CD4-positive, alpha-beta memory T cell (primary cell): ENCODE measurements at places on chromosomes 7 and 10. TPM values are rescaled to one million over a fixed set of nuclear protein-coding genes. Genes with fewer than 3 reads are reported as not detected.

- no peaks in the 10 kb centered on the region for H3K27me3 ChIP-seq
- H3K27ac ChIP-seq: no peak overlapping the region
- no peaks in the 10 kb centered on the region for H3K36me3 ChIP-seq
- DNase-seq: no peak
- no peak overlapping the region for H3K4me3 ChIP-seq
- no peaks in the 10 kb centered on the region for H3K4me1 ChIP-seq
Measured at GRCh38 chr10:49571388-49571787, 32.5 kb upstream of the ERCC6 start.

MGAM2 gene
- total RNA-seq: not detected

DNA sequence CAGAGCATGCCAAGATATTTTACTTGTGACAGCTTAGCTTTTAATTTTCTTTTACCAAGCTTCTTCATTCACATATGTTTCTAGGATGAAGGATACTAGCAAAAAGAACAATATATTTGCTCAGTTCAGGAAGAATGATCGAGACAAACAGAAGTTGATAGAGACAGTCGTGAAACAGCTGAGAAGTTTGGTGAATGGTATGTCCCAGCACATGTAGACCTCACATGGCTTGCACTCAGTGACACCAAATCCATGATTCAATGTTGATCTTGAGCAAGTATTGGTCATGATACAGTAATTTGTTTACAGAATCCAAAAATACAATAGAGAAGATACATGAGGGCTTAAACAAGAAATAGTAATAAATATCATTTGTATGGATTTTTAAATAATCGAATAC, 2.5 kb upstream of the CYP26C1 start:
- no peak overlapping the region for H3K4me3 ChIP-seq
- DNase-seq: no peak
- no peaks in the 10 kb centered on the region for H3K27me3 ChIP-seq
- peaks cover 15% of the 10 kb centered on the region for H3K4me1 ChIP-seq
- H3K36me3 ChIP-seq: no peaks in the 10 kb centered on the region

DNA sequence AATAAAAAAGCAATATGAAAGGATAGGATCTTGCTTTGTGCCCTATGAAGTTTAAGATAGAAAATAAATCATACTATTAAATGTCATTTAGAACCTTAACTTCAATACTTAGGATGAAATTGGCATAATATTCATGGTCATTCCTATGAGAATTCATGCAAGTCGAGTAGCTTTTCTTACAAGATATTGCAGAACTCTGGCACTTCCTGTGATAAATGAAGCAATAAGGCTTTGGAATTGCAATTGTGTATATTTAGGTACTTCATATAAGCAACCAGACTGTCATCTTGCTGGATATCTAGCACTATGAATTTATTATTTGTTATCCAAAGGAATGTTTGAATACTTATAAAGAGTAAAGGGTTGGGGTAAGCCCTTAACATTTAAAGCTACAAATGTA, 116.5 kb downstream of the ZNF438 start:
- no peaks in the 10 kb centered on the region for H3K36me3 ChIP-seq
- H3K27ac ChIP-seq: no peak overlapping the region
- H3K4me1 ChIP-seq: no peaks in the 10 kb centered on the region

DIP2C gene
- 5.7 TPM for total RNA-seq
